ENCODE measurements at places on chromosomes 2 and 18. TPM values are rescaled to one million over a fixed set of nuclear protein-coding genes. Genes with fewer than 3 reads are reported as not detected.

Gene BOD1L2
- total RNA-seq: not detected

GRCh38 chr18:79317703-79318102 lies 78.0 kb upstream of the NFATC1 start:
- DNase-seq: no peak

Gene RGPD3
- total RNA-seq: 0.15 TPM

DNA sequence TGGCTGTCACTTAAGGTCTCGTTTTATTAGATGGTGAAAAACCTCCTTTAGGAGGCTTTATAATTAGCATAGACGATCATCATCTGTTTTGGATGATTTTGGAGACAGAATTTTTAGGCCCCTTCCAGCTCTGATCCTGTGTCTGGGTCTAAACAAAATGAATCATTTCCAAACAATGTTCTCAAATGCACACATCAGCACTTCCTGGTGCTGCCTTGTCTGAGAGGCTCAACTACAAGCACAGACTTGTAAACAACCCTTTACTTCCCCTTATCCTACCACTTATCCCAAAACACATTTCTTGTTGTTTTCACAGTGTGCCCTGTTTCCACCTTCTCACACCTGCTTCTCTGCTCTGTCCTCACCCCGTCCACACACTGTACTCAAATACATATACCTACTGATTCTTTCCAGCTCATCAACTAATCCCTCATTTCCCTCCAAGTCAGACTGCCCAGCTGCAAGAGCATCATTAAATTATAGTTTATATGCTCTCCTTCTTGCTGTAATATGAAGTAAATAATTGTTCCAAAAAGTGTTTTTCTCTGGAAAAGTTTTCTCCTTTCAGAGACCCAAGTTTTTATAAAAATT lies 71.2 kb upstream of the COL3A1 start:
- no peak for DNase-seq

DNA sequence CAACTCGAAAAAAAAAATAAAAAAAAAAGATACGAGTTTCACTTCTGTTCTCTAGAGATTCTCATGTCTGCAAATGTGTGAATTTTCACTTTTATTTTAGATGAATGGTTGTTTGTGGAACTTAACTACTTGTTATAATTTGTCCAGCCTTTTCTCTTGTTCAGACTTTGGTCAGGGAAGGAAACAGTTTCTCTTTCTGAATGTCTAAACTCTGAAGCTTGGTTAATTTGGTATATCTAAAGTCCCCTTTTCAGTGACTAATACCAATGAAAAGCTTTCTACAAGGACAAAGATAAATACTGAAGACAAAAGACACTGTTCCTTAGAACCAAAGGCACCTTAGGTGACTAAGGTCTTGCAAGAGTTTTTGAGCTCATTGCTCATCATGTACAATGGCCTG lies 144.4 kb upstream of the PIEZO2 start:
- DNase-seq: no peak

DNA sequence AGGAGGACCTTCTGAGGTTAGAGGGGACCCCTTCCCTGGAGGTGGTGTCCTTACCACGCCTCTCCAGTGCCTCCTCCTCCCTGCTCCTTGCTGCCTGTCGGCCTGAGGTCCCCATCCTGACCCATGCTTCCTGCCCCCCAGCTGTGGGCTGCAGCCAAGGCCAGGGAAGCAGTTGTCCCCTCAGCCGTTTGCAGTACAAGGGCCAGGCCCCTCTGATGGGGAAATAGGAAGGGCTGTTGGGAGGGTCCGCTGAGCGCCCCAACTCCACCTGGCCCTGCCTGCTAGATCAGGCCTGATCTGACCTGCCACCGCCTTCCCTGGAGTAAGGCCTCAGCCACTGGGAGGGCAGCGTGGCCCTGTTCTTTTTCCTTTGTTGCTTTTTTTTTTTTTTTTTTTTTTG lies 219.8 kb downstream of the KLHL29 start:
- no peak for DNase-seq

GRCh38 chr2:239002954-239003623 lies 155.2 kb downstream of the TWIST2 start:
- DNase-seq: no peak

DNA sequence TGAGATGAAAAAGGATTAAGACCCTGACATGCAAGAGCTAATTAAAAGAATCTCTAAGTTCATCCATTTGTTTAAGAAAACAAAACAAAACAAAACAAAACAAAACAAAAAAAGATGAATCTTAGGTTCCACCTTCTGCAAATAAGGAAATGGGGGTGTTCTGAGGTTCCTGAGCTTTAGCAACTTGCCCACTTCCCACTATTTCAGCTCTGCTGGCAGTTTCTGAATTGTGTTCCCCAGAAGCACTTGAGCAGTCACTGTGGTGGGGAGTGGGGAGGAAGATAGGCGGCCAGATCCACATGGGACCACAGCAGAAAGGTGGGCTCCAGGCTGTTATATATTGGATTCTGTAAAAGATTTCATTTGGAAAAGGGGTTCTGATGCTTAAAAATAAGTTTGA lies 20.3 kb downstream of the INO80C start:
- DNase-seq: no peak

Gene AQP12B
- total RNA-seq: not detected

GRCh38 chr2:3483227-3483985 lies 35.9 kb downstream of the ADI1 start:
- DNase-seq: no peak

- DNase-seq: no peak
These were observed 99.0 kb downstream of the FAM124B start for GRCh38 chr2:224302952-224303351.

- no peak for DNase-seq
These were observed 50.0 kb downstream of the MYO3B start for GRCh38 chr2:170227951-170228350.

DNA sequence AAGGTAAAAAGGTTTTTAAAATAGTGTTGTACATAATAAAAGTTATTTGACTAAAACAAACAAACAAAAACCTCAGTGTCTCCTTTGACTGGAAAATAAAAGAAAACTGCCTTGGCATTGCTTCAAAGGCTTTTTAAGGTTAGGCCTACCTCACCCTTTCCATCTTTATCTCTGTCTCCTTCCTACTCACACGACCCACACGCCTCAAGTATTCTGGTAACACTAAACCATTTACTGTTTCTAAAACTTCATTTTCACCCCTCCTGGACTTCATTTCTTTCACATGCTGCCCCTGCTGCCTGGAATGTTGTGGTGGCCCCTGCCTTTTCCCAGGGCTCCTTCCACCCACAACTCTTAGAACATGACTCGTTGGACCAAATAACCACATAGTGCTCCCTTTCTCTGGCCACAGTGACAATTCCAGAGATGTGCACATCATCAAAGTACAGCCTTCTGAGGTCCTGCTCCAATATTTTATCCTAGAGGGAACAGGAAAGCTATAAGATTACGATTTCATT lies 54.0 kb downstream of the ERBB4 start:
- no peak for DNase-seq

GRCh38 chr2:174858745-174859144 lies 94.5 kb upstream of the CHRNA1 start:
- no peak for DNase-seq

GRCh38 chr2:240997856-240998705 lies at the start of gene SNED1:
Gene SNED1, plus strand, starts transcription at chr2:240998618. Its CDS starts 220 bp downstream, at chr2:240998838.
- peak; percentile 89 for DNase-seq

DNA sequence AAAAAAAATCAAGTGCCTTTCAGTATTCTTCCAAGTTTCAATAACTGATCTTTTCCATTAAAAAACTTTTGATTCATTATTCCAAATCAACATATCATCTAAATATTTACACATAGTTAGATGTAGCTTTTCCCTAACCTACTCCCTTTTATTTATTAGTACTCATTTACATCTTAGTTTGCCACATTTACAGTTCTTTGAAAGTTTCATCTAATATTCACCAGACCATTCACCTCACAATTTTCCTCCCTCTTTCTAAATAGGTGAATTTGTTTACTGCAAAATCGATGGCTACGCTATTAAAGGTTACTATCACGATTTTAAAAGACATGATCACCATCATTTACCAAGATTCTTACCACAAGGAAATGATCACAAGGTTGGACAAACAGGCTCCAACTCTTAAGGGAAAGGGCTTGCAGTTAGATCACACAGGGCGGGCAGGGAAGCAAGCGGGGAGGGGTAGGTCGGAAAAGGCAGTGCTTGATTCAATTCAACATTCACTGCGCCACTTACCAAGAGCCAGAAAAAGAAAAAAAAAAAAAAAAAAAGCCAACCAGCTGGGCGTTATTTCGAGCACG lies 654 bp upstream of the MARCHF7 start:
- DNase-seq: no peak

- DNase-seq: peak; percentile 23
These were observed 86.2 kb downstream of the METTL8 start for GRCh38 chr2:171347591-171348032.

- DNase-seq: no peak
These were observed 7.2 kb downstream of the CDC42EP3 start for GRCh38 chr2:37664231-37664643.

GRCh38 chr2:24009367-24009679 lies 562 bp upstream of the MFSD2B start:
- no peak for DNase-seq

DNA sequence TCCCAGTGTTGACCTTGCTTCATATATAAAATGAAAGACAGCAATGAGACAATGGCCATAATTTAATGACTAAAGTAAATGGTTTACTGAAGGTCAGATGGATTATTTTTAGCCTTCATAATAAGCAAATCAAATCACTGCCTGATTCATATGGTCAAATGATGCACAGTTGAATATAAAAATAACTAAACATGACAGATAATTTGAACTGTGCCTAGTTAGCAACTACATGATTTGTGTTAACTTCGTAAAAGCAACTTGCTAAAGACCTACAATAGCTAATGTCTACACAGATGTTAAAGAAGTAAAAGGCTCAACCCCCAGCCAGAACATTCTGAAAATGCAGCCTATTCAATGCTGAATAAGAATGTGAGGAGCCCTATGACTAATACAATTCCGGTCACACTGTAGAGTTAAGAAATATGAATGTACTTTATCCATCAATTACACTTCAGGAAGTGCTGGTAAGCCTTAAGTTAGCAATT lies 590.8 kb upstream of the CDH2 start:
- no peak for DNase-seq

GRCh38 chr2:36466135-36466534 lies 110.6 kb downstream of the CRIM1 start:
- no peak for DNase-seq

GRCh38 chr2:10932345-10933151 lies 20.8 kb downstream of the KCNF1 start:
- no peak for DNase-seq

DNA sequence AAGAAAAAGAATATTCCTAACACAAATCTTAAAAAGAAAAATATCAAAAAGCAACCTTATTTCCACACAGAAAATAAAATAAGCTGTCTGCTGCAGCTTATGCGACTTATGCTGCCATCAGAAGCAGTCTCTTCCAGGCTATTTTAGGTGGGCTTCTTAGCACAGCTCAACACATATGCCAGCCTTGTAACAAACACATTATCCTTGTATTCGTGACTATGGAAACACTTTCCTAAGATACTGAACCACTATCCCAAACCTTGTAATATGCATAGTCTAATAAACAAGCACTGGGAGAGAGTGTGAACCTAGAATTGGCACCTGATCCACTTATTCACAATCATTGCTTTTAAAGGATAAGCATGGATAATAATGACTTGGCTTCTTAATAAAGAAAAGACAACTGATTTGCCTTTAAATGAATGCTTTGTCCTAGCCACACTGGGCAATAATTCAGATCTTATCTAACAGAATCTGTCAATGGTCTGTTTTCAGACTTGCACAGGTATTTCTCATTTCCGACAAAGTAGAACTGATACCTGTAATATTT lies 40.0 kb upstream of the RNU4ATAC start:
- no peak for DNase-seq

- no peak for DNase-seq
These were observed 67.1 kb downstream of the CYP26B1 start for GRCh38 chr2:72080286-72081145.

DNA sequence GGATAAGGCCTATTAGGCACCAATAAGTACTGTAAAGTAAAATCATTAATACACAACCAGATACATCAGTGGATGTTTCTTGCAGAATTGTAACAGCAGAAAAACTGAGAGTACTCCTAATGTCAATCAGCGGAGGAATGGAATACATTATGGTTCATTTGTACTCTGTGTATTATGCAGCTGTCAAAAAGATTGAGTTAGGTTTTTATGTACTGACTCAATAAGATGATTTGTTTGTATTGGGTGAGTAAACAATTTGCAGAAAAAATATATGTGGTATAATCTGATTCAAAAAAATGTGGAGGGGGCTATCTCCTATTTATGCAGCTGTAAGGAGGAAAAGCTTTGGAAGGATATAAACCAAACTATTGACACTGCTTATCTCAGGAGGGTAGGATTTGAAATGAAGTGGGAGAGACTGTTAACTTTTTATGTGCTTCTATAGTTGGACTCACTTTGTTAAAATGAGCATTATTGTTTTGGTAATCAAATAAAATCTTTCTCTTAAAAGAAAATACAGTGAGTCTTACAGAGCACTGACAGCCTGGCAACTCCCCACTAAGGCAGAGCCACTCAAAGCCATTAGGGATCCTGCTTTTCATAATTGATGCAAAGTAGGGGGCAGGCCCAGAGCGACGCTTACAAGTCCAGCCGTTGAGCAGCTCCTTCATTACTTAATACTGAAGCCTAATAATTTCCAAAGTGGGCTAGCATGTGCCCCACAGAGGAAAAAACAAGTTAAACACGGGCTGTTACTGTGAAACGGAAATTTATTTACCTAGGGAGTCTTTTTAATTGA lies 168.8 kb downstream of the PHLPP1 start:
- no peak for DNase-seq

DNA sequence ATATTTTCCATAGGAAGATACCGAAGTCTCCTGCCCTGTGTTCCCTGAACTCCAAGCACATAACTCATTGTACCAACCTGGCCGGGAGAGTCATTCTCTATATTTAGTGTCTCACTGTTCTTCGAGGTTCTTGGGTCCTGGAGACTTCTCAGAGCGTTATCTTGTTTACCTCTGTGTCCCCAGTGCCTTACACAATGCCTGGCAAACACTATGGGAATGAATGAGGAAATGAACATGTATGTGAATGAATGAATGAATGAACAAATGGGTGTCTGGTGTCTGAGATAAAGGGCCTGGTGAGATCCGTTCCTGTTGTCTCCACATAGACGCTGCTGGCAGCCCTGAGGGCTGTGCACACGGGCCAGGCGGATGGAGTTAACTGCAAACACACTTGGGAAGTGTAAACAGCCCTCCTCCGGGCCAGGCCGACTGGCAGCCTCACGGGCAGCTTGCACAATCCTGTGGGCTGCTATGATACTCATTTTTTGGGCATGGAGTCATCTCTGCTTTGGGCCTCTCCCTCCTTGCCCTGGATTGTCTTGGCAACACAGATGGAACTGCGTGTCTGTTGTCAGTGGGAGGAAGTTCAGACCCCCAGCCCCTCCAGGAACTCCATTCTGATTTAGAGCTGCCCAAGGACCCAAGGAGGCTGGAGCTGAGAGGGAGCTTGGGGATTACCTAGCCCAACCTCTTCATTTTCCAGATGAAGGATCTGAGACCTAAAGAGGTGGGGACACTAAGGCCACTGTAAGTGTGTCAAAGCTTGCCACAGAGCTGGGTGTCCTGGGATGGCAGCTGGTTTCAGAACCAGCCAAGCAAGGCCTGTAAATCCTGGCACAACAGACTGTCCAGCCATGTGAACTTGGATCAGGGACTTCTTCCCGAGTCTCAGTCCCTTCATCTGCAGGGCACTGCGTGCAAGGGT lies 124.4 kb downstream of the INHBB start:
- peak; percentile 95 for DNase-seq

Measured in gastrocnemius medialis (tissue), 4 donors.